ENCODE measurements at places on chromosomes 16 and 17. TPM values are rescaled to one million over a fixed set of nuclear protein-coding genes. Genes with fewer than 3 reads are reported as not detected.

Gene KRTAP4-6
- total RNA-seq = 45.0 TPM

Gene TBC1D3E
- total RNA-seq = not detected

Gene CD300H
- not detected for total RNA-seq

Gene ZDHHC7
- 45.9 TPM for total RNA-seq

Gene PGAP6
- total RNA-seq = 16.0 TPM

Gene EPOP
- 4.8 TPM for total RNA-seq

Gene ACLY
- total RNA-seq = 40.5 TPM

Gene MT2A
- total RNA-seq = 496 TPM

Gene RPL23
- total RNA-seq = 1,902 TPM

Gene PITPNM3
- total RNA-seq = 20.3 TPM

Gene PLLP
- total RNA-seq = 215 TPM

Gene TP53TG3
- total RNA-seq = not detected

Gene MYCBPAP
- total RNA-seq = 4.6 TPM

Gene EVI2B
- 2.2 TPM for total RNA-seq

Gene UNKL
- total RNA-seq = 13.0 TPM

Gene ADAM11
- total RNA-seq = 1.5 TPM

Gene GPATCH8
- total RNA-seq = 63.9 TPM

Gene CRYBA1
- not detected for total RNA-seq
